Cardiac fibroblast (primary cell): ENCODE measurements at places on chromosomes 5 and 9.
A peak's percentile ranks its signal among the peaks of the same experiment; 100 is the strongest.

DNA sequence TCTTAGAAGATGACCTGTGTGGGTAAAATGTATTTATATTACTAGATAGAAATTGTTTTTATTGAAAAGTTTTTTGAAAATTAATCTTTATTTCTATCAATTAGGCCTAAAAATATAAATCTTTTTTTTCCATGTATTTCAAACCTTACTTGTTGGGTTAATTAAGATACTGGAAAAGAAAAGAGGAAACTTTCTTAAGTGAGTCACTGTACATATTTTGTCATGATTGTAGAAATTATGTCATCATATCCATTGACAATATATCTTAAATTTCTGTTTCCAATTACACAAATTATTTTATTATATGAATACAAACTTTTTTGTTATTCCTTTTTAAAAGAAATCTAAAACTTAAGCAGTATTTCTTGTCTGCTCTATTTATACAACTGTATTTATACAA, 53.1 kb downstream of the RETREG1 start:
- no peak for DNase-seq

DNA sequence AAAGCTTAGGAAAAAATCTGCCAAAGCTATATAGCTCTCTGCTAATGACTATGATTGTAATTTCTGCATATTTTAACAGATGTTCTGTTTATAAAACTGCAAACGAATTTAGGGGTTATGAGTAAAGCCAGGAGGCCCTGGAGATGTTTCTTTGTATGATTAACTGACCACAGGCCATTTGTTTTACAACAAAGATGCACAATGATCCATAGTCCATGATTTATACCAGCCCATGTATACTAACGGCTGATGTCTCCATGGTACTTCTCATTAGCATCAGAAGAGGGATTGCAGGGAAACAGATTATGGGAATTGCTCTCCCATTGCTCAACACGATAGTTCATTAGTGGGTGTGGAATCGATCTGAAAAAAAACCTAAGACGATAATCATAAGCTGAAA, 78.9 kb downstream of the PPP2R2B start:
- no peak for DNase-seq

DNA sequence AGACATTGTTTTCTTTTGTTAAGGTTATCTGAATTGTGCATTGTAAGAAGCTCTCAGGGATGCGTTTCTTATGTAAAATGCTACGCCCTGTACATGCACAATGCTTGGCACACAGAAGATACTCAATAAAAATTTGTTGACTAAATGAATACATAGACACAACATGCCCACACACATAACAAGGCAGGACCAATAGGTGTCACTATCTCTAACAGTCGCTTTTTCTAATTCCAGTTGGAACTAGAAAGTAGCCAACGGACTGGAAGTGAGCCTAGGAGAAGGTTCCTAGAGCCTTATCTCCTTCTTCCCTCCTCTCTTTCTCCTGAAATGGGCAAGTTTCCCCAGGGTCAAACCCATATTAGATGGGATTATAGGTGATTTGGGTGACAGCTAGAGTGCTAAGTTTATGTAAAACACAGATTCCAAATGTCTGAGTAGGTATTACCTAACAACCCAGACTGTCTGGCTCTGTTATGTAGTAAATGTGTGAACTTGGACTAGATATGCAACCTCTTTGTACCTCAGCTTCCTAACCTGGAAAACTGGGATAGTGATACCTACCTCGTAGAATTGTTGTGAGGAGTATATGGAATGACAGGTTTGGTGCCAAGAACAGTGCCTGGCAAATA, 603.0 kb downstream of the RAB3C start:
- DNase-seq: no peak

- no peak for DNase-seq
These were observed 48.9 kb upstream of the CHD1 start for GRCh38 chr5:98977723-98978122.

GRCh38 chr5:180785121-180785781, 17.4 kb downstream of the MGAT1 start:
- peak; percentile 21 for DNase-seq

DNA sequence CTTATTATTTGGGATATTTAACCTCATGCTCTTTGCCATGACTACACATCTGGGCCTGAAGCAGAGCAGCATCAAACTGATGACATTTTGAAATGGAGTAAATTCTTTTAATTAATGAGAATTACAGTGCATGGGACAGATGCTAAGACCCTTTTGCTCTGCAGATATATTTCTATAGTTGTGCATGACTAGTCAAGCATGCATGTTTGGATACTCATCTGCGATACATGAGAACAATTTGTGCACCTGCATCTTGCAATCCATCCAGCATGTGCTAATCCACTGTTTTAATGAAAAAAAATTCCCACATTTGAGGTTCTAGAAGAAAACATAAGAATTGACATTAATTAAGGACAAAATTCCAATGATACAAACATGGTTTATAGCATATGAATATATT, 1047.6 kb upstream of the ACO1 start:
- no peak for DNase-seq

- peak; percentile 78 for DNase-seq
These were observed 71.3 kb downstream of the TMC1 start for GRCh38 chr9:72592502-72593403.

GRCh38 chr5:64502196-64502595, 3.6 kb upstream of the RGS7BP start:
- DNase-seq: no peak

GRCh38 chr5:75558981-75559632, 47.4 kb downstream of the POLK start:
- DNase-seq: peak; percentile 66

DNA sequence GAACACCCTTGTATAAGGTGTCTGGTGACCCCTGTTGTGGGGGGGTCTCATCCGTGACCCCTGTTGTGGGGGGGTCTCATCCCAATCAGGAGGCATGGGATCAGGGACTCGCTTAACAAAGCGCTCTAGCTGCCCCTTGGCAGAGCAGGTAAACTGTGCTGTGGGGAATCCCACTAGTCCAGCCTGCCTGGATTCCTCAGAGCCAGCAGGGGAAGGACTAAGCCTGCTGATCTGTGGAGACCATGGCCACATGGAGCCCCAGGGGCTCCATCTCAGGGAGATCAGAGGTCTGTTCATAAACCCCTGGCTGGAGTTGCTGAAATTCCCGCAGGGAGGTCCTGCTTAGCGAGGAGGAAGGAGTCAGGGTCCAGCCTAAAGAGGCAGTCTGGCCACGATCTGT, 45.8 kb upstream of the TXNDC8 start:
- DNase-seq: no peak

DNA sequence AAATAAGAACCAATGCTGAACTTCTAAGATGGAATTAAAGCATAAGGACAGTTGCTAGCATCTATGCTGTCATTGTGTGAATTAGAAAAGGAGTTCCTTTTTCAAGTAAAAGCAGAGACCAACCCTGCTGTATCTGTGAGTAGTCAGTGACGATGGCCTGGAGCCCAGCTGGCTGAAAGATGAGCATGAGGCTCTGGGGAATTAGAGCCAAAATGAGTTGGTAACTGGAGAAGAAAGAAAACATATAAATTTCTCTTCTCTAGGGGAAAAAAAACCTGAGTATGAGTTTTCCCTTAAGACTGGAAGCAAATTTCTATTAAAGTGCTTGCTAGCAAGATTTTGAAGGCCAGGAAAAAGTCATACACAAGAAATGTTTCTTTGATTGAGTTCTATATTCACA, 1.6 kb upstream of the SPZ1 start:
- peak; percentile 5 for DNase-seq

GRCh38 chr5:2415678-2416077, 335.8 kb downstream of the IRX2 start:
- no peak for DNase-seq

GRCh38 chr9:110161940-110162339, 46.0 kb downstream of the C9orf152 start:
- no peak for DNase-seq
